ENCODE measurements at places on chromosomes 3 and 15. TPM values are rescaled to one million over a fixed set of nuclear protein-coding genes. Genes with fewer than 3 reads are reported as not detected.

Gene MST1
- 3.1 TPM for total RNA-seq

Gene EAF2
- 0.97 TPM for total RNA-seq

Gene ADAMTS9
- total RNA-seq, result 4.6 TPM

Gene CLDN1
- 2.7 TPM for total RNA-seq

Gene SPPL2A
- total RNA-seq, result 173 TPM

Gene GP9
- not detected for total RNA-seq

Gene CPNE9
- total RNA-seq, result not detected

Gene PPP1R14D
- total RNA-seq, result not detected

Gene XCR1
- total RNA-seq, result not detected

All from articular chondrocyte of knee joint (primary cell).